ENCODE measurements at places on chromosomes 3 and 15. TPM values are rescaled to one million over a fixed set of nuclear protein-coding genes. Genes with fewer than 3 reads are reported as not detected.

Gene CIAO2A
- total RNA-seq: 89.8 TPM

DNA sequence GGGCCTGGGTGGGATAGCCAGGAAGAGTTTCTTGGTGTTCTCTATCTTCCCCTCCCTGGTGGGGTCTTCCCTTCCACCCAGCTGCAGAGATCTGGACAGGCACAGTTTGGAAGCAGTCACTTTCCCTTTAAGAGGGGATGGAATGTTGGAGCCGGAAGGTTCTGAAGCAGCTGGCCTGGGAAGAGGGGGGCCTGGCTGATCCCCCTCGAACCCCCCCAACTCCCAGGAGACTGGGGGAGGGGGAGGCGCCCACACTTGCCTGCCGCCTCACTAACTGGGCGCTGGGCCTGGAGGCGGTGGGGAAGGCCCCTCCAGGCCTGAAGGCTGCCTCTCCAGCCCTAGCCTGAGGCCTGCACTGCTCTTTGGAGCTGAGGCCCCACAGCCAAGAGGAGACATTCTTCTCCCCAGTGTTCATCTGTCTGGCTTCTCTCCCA is 1.4 kb downstream of the DVL3 start:
- no peak for DNase-seq

- DNase-seq: no peak
Measured at GRCh38 chr15:66894986-66895780, 170.2 kb upstream of the SMAD3 start.

DNA sequence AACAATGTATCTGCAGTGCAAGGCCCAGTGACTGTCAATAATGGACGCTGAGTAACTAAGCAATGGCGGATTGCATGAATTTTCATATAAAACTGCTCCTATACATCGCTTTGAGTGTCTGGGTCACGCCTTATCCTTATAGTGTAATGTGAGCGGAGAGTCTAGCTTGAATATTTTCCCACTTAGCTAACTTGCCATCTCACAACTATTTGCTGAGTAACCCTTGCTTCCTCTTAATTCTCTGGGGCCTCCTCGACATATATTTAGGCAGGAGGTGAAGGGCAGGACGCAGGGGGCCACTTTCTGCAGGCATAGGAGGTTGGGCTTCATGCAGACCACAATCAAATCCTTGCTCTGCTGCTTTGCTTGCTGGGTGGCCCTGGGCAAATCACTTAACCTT is 24.0 kb downstream of the ST8SIA2 start:
- no peak for DNase-seq

DNA sequence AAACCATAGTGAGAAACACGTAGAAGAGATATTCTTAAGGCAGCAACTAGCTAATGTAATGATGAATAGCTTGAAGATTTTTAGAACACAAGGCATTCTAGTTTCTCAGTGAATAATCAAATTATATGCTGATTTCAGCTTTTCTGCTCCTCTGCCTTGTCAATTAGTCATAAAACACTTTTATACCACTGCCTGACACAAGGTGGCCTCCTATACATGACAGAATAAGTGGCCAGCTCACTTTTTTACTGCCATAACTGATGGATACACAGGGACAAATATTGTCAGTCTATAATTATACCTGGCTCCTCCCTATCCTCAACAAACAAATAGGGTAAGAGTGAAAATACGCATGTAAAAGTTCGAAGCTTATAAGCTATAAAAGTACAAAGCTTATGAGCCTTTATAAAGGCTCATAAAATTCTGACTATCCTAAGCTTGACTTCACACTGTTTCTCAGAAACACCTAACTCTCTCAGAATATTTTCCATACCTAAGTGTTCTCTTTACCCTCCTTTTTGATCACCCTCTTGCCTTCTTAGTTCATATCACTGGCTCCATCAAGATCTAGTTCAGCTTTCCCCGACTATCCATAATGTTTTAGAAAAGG is 81.6 kb downstream of the HERC1 start:
- peak; percentile 51 for DNase-seq

DNA sequence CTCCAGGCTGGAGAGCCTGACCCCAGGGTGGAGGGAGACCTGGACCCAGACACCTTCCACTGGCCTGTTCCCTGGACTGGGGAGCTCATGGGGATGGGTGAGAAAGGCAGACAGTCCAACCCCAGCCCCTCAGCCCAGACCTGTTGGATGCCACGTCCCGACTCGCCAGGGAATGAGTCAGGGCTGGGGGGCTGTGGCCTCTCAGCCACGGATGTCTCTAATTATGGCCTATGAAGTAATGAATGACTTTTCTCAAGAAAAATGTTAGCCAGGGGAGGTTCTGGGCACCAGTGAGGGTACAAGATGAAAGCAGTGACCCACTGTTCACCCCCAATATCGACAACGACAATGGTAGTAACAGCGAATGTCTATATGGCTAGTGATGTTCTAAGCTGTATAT is 107.0 kb upstream of the RPL32 start:
- DNase-seq: no peak

Gene CLRN1
- not detected for total RNA-seq

All from Panc1 (cell line).